ENCODE measurements at places on chromosomes 1 and 21.

DNA sequence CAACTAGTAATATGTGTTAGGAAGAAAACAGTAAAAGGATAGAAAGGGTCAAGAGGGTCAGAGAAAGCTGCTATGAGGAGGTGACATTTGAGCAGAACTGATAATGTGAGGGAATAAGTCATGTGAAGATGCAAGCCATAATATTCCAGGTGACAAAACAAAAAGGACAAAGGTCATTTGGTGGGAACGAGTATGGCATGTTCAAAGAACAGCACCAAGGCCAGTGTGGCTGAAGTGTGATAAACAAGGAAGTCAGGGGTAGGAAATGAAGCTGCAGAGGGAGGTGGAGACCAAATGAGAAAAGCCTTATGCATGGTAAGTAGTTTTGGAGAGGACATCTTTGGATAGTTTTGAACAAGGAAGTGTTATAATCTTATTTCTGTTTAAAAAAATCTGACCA lies 46.7 kb downstream of the LPGAT1 start:
- DNase-seq: no peak

GRCh38 chr1:245810789-245811337 lies 656.1 kb downstream of the KIF26B start:
- DNase-seq: no peak

GRCh38 chr1:240801442-240801841 lies 189.5 kb upstream of the GREM2 start:
- no peak for DNase-seq

DNA sequence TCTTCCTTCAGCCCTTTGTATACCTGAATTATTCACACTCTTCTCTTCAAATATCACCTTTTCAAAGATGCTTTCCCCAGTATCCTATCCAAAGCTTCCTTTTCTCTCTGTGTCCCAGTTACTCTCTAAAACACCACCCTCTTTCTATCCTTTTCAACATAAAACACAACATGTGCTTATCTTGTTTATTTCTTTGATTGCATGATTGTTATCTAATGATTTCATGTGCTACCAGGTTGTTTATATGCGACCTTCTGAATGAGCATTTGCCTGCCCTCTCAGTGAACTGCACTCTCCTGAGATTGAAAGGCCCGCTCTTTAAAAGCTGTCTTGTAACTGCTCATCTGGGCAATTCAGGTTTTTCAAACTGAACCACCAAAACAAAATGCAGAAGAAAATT lies 97.7 kb upstream of the FGGY start:
- DNase-seq: no peak

DNA sequence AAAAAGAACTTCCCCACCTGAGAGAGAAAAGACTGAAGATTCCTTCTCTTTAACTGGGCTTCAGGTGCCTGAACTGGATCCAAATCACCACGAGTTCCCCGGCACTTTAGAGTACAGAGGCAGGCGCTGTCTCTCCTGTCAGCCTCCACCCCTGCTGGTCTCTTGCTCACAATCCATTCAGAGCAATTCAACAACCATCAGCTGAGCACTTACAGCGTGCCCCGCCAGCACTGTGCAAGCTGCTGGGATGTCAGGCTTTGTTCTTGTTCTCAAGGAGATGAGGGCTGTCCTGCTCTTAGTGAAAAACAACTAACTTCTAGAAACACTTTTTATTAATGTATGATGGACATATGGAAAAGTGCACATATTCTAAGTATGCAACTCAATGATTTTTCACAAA lies 68.7 kb upstream of the VAMP3 start:
- DNase-seq: no peak

DNA sequence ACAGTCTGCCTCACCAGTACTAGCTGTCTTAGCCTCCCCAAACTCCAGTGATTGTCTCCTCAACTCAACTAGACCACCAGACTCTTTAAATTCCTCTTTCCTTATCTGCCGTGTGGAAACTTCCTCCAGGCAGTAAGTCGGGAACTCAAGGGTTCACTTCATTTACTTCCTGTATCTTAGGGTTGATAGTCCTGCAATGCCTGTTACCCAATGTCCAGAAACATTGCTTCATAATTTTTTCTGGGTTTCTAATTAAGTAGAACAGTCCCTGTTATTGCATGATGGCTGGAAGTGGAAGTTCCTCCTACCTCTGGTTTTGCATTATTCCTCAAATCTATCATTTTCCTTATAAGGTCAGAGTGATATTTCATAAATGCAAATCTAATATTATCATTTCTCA lies 60.8 kb upstream of the RNF11 start:
- no peak for DNase-seq
